MV-4-11 (cell line): ENCODE measurements at places on chromosomes 11 and 22.

- DNase-seq: no peak
Measured at GRCh38 chr22:17137170-17137569, 16.0 kb upstream of the TMEM121B start.

DNA sequence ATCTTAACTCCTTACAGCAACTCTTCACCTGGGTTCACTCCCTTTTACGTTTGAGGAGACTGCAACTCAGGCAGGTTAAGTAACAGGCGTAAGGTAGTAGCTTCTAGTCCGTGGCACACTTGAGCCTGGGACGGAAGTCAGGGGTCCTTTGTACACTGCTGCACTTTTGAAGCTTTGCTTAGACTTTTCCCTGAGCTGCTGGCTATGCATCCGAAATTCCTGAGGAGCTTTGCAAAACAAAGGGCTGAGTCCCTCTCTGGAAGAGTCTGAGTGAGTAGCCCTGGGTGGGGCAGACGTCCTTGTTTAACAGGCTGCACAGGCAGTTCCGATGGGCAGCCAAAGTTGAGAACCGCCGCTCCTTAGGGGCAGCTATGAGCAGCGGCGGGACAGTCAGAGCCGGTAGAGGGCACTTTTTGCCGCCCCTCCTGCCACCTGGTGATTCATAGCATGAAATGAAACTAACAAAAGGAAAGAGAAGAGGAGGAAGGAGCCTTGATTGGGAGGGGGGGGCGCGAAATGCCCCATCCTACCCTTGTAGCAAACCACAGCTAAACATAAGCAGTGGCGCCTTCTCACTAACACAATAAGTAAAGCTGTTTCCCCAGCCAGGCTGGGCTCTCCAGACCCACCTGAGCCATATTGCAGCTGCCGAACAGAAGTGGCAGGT lies 1.4 kb downstream of the TMEM109 start:
- DNase-seq: peak; percentile 85

DNA sequence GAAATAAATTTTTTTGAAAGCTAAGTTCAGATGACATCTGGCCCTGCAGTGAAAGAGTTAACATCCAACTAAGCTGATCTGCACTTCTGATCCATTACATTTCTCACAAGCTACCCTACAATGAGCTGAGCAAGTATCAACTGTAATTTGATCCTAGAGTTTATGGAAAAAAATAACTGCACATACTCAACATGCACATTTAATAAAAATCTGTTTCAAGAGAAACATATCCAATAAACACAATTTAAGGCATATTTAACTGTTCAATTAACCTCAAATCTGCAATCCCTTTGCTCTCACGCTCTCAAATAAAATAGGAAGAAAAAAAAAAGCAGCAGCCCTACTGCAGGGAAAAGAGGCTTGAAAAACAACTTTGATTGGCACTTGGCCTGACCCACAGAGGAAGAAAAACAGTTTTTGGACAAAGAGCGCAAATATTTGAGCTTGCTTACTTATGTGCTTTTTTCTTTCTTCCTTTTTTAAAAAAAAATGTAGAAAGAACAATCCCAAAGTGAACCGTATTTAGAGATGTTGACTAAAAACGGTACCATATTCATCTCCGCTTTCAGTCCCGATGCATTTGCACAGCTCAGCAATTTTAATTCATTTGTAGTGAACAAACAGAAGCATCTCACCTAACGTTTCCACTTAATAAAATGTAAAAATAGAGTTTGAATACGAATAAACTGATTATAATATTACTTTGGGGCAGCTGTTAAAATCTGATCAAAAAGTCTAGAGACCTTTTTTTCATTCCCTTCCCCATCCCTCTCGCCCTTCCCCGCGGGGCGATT lies 1.6 kb downstream of the SESN3 start:
- no peak for DNase-seq

DNA sequence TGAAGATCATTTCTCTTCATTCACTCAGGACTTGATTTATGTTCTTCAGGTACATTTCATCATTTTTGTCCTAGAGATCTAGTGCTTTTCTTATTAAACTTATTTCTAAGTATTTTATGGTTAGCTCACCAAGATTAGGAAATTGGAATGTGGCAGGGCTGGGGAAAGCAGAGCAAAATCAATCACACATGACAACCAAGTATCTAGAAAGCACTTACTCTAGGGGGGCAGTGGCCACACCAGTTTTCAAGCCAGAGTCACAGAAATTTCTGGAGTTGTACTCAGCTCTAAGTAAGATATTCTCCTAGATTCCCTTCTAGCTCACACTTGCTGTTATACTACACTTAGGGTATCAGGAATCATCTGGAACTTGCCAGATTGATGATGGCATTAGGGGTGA lies 33.3 kb upstream of the MYEOV start:
- no peak for DNase-seq

GRCh38 chr11:48047616-48048015 lies 67.3 kb downstream of the PTPRJ start:
- no peak for DNase-seq

DNA sequence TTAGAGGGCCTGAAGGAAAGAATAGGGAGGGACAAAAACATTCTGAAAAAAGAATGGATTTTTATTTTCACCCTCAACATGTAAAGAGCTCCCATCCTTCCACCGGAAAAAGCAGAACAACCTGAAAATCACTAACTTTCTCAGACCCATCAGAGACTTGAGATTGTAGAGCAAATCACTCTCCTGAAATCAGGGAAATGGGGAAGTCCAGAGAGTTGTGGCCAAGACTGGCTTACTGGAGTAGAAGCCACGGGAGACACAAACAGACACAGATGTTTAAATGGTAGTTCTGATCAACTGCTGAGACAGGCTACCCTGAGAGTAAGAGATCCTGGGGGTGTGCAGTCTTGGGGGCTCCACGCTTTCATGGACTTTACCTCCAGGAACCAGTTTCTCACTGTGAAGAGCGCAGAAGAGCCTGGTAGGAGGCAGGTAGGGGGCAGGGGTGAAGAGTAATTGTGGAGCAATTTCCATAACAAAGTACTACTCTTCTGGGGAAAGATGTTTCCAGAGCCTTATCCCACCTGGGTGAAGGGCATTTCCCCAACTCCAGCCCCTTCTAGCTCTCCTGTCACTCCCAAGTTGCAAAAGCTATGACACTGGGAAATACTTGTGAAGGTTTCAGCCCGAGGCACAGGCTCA lies 47.1 kb downstream of the ASCL2 start:
- DNase-seq: peak; percentile 71

DNA sequence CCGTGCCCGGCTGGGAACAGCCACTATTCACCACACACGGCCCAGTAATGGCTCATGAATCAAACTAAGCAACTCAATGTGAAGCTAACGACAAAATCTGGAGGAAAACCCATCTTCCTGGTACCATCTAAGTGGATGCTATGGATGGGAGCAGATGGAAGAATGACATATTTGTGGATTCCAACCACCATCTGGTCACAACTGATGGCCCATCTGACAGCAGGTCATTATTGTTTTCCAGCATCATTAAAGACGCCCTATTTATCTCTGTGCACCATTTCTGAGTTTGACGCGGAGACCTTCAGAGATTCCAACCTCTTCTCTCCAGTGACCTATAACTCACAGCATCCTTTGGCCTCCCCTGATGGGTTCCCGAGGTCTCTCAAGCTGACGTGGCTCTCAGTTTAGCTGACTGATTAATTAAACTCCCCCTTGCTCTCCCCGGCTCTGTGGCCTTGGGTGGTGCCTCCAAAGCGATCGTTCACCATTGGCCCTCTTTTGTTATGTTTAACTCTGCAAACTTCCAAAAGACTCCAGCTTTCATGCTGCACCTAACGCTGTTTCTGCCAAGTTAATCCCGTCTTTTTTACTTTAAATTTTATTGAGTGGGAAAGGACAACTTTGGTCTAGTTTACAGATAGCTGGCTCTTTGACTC lies 1514.4 kb downstream of the BRD1 start:
- no peak for DNase-seq

GRCh38 chr11:76493626-76494539 lies 49.1 kb downstream of the EMSY start:
- no peak for DNase-seq

DNA sequence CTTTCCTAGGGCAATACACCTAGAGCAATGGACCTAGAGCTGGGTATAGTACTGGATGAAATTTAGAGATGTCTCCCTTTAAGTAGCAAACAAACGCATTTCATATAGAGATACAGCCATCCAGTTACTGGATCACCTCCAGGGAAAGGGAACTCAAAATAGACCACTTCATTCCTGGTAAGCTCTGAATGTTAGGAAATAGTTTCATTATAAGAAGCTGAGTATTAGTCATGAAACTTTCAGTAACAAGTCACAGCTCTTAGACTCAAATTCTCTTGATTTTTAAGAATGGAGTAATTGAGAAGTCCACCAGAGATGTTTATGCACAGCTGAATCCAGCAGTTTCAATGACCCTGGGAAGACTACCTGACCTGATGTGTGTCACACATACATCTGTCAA lies 221.9 kb downstream of the FAM76B start:
- no peak for DNase-seq

DNA sequence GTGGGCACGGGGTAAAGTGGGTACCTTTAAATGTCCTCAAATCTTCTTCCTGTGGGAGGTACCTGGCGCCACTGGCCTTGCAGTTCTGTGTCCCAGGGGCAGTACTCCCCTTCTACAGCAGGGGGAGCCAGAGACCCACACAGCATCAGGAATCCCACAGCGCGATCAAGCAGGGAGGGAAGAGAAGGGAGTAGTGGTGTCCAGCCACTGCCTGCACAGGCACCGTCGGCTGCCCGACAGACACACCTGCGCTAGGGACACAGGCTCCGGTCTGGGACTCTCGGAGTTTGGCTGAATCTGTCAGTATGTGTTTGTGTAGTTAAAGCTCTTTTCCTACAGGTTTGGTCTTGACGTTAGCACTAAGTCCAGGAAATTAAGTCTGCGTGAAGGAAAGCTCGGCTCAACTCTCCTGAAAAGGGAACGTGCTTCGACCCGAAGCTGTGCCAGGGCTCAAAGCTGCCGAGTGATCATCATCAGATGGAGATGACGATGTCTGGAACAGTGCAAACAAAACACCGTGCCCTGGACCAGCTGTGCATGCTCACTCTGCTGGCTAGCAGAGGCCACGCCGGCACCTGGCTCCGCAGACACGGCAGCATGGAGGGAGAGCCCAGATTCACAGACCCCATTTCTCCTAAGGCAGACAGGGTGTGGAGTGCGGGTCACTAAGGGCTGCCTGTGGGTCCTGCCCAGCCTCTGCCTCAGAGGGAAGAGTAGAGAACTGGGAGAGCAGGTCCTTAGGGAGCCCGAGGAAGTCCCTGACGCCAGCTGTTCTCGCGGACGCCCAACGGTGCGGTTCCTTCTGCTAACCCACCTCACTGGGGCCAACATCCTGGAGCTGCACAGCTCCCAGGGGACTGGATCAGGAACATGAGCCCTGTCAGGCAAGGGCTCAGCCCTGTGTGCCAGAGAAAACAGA lies 56.0 kb upstream of the BID start:
- peak; percentile 63 for DNase-seq

DNA sequence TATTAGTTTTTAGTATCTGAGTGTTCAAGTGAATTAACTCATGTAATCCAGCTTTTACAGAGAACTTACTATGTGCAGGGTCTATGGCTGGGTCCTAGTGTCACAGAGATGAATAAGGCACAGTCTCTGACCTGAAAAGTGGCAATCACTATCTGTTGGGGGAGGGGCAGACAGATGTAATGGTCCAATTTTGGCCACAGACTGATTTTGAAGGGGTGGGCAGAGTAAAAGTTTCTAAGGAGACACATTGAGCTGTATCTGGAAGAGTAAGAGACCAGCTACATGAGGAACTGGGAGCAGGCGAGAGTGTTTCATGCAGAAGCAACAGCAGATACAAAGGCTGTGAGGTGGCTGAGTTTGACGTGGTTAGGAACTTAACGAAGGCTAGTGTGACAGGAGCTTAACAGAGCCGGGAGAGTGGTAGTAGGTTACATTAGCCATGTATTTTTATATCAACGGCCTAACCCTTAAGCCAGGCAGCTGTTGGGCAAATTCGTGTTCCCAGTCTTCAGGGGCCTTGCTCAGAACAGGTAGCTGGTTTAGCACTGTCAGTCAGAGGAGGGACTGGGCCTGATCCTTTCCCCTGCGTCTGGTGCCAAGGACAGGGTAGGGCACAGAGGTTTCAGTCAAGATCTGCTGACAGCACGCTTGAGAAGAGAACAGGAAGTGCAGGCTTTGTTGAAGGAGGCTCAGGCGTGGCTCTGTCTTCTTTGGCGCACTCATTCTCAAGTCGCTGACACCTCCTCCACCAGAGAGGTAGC lies 1.4 kb upstream of the STIM1 start:
- peak; percentile 75 for DNase-seq

- peak; percentile 24 for DNase-seq
Measured at GRCh38 chr11:7506243-7506642, 7.6 kb upstream of the PPFIBP2 start.

DNA sequence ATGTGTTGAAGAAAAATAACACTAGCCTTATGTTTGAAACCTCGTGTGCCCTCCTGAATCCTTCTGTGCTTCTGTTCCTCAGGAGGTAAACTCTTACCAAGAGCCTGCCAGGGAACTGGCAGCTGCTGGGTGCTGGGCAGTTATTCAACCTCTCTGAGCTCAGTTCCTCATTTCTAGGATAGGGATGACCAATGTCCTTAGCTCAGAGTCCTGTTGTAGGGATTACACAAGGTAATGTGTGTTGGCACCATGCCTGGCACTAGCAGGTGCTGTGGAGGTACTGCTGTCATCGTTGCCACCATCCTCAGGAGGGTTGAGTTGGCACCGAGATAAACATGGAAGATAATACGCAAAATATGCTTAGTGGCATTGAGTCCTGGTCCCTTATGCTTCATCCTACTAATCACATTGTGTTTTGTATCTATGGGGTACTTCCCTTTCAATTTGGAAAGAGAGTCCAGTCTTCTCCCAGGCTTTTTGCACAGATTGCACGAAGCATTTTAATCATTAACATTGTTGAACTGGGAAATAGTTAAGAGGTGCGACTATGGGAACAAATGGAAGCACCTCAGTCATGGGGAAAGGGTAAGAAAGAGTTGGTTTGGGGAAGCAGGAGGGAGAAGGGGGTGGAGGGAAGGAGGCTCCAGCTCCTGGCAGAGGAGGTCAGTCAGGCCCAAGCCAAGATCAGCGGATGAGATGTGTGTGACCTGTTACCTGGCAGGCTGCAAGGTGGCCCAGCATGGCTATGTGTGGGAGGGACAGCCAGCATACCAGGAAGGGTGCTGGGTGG lies 56.7 kb downstream of the CABIN1 start:
- DNase-seq: peak; percentile 47

- no peak for DNase-seq
Measured at GRCh38 chr11:10899121-10899830, 41.4 kb upstream of the ZBED5 start.

GRCh38 chr11:7531011-7531410 lies 17.2 kb downstream of the PPFIBP2 start:
- no peak for DNase-seq

DNA sequence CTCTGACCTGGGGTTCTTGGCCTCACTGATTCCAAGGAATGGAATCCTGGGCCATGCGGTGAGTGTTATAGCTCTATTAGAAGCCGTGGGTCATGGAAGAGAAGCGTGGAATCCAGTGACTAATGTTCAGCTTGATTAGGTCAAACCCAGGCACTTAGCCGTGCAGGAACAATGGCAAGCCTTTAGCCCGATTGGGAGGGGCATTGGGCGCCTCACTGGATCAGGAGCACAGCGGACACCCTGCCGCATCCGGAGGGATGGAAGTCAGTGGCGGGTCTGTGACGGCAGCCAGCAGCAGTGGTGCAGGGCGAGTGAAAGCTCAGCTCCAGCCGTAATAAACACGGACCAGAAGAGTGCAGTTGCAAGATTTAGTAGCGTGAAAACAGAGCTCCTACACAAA lies 20.5 kb upstream of the SLC17A6 start:
- DNase-seq: no peak

GRCh38 chr11:94776351-94777321 lies 8.5 kb downstream of the AMOTL1 start:
- no peak for DNase-seq
